ENCODE measurements at places on chromosomes 12 and 14. TPM values are rescaled to one million over a fixed set of nuclear protein-coding genes. Genes with fewer than 3 reads are reported as not detected.

GRCh38 chr14:58639842-58640484 is 2.2 kb downstream of the DACT1 start:
- peaks cover 32% of the 10 kb centered on the region for H3K4me1 ChIP-seq
- no peak overlapping the region for H3K4me3 ChIP-seq
- peaks cover 40% of the 10 kb centered on the region for H3K27me3 ChIP-seq
- no peaks in the 10 kb centered on the region for H3K36me3 ChIP-seq
- H3K27ac ChIP-seq: no peak overlapping the region

- peaks cover 22% of the 10 kb centered on the region for H3K36me3 ChIP-seq
- no peak overlapping the region for H3K4me3 ChIP-seq
- H3K4me1 ChIP-seq: no peaks in the 10 kb centered on the region
- DNase-seq: no peak
- H3K27me3 ChIP-seq: no peaks in the 10 kb centered on the region
Observed at GRCh38 chr12:103799857-103800771, 40.9 kb downstream of the NT5DC3 start.

DNA sequence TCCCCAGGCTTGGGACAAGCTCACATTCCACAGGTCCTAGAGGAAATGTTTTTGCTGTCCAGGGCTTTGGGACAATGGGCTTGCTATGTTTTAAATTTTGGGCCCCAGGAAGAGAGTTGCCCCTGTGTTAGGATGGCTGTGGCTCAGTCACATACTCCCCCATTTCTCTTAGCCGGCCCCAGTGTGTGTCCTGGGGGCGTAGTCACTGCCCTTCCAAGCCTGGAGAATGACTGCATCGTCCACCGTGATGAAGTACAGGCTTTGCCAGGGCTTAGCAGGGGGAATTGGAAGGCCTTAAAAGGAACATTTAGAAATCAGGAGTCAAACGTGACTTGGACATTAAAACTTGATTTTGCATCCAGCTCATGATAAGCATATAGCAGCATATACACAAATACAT is 293.6 kb downstream of the CACNA1C start:
- no peaks in the 10 kb centered on the region for H3K36me3 ChIP-seq
- H3K4me3 ChIP-seq: no peak overlapping the region
- no peaks in the 10 kb centered on the region for H3K27me3 ChIP-seq
- H3K4me1 ChIP-seq: no peaks in the 10 kb centered on the region
- no peak overlapping the region for H3K27ac ChIP-seq

GRCh38 chr12:97559267-97559666 is 96.7 kb downstream of the RMST start:
- H3K27me3 ChIP-seq: no peaks in the 10 kb centered on the region
- DNase-seq: no peak
- H3K4me3 ChIP-seq: no peak overlapping the region
- H3K27ac ChIP-seq: no peak overlapping the region

- no peaks in the 10 kb centered on the region for H3K27me3 ChIP-seq
- H3K4me1 ChIP-seq: peaks cover 56% of the 10 kb centered on the region
- H3K27ac ChIP-seq: no peak overlapping the region
- no peak for DNase-seq
Observed at GRCh38 chr12:51388846-51389245, 2.4 kb downstream of the GALNT6 start.

DNA sequence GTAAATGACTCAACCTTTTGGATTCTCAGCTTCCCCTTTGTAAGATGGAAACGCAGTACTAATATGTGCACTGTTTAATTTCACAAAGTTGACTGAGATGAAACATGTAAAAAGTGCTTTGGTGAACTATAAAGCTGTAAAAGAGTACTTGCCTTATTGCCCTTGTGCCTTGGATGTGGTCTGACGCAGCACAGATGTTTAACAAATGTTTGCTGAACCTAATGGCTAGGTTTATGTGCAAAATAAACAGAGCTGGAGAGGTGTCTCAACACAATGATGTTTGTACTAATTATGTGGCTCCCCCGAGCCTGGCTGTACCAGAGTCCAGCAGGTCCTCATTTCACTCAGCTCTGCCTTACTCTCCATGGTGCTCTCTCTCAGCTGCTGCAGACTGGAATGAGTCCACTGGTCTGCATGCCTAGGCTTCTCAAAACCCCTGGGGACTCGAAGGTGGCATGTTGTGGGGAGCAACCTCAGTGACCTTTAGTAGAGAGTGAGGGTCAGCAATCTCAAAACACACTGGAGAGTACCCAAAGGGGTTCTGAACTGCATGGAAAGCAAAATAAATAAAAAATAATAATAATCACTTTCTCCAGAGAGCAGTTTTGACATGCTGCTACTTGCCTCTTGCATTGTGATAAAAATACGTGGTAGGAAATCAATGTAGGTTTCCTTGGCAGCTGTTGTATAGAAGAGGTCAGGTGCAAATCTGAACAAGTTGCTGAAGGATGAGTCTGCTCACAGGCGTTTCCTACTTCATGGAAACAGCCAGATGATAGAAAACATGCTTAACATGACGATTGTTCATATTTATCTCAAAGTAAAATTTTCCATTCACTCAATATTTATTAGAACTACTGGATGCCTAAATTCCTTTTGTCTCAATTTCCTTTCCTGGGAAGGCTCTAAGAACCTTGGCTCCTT is 8.5 kb upstream of the AMIGO2 start:
- peaks cover 9% of the 10 kb centered on the region for H3K36me3 ChIP-seq
- no peak for DNase-seq
- H3K27me3 ChIP-seq: no peaks in the 10 kb centered on the region
- no peak overlapping the region for H3K27ac ChIP-seq
- H3K4me3 ChIP-seq: no peak overlapping the region

DNA sequence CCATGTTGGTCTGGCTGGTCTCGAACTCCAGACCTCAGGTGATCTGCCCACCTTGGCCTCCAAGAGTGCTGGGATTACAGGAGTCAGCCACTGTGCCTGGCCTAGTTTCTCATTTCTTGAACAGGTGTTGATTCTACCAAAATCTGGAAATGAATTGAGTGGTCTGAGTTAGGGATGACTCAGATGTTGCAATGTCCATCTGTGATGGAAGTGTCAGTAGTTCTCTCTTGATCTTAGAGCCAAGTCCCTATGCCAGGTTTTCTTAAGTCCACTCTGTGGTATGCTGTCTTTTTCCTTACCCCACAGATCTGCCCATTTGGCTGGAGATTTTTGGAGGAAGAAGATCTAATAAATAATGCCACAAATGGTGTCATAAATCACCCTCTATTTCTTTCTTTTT is 12.6 kb downstream of the SNAPC1 start:
- peaks cover 47% of the 10 kb centered on the region for H3K36me3 ChIP-seq
- H3K4me3 ChIP-seq: no peak overlapping the region
- H3K27ac ChIP-seq: no peak overlapping the region
- peaks cover 22% of the 10 kb centered on the region for H3K4me1 ChIP-seq
- DNase-seq: no peak

DNA sequence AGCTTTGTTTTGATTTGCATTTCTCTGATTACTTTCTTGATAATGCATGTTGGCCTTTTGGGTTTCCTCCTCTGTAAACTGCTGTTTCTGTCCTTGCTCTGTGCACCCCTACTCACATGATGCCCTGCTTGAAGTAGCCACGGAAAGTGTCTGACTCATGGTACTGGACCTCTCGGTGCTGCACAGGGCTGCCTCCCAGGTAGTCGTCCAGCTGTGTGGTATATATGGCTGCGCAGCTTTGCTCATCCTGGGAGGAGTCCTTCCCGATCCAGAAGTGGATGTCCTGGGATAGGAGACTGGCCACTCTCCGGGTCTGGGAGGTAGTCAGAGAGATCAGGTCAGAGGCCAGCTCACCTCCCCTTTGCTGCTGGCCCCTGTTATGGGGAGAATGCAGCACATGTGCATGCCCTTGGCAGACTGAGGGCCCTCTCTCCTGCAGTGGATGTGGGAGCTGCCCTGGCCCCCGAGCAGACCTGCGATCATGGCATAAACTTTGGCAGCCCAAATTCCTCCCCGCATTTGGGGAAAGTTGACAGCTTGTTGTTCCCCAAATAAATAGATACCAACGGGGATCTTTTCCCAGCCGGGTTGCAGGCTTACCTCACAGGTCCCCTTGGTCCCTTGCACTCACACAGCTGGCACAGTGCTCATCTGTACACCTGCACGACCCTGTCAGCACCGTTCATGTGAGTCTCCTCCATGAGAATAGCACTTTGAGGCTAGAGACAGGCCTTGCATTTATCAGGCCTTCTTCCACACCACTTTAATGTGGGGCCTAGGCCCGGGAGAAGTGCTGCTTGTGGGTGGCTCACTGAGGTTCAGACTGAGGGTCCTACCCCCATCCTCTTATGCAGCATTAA is 5.2 kb downstream of the AVIL start:
- H3K4me1 ChIP-seq: no peaks in the 10 kb centered on the region
- no peak overlapping the region for H3K4me3 ChIP-seq
- DNase-seq: no peak
- no peaks in the 10 kb centered on the region for H3K36me3 ChIP-seq
- H3K27me3 ChIP-seq: no peaks in the 10 kb centered on the region
- no peak overlapping the region for H3K27ac ChIP-seq

DNA sequence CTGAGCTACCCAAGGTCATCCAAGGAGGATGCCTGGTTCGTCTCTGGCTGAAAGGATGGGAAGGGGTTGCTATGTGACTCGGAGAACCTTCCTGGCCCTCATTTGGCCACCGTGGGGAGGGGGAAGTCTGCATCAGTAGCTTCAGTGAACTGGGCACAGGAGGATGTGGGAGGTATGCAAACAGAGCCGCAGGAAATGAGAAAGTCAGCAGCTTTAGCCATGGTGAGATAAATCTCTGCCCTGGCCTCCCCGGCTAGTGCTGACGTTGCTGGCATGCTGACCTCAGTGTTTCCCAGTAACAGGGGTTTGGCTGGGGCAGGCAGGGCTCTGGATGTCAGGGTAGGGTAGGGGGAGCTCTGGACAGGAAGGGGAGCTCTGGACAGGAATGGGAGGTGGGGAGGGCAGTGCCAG is 2.3 kb upstream of the CEBPE start:
- no peaks in the 10 kb centered on the region for H3K27me3 ChIP-seq
- peak overlapping the region; percentile 29 for H3K27ac ChIP-seq
- H3K36me3 ChIP-seq: no peaks in the 10 kb centered on the region
- peak; percentile 18 for DNase-seq

DNA sequence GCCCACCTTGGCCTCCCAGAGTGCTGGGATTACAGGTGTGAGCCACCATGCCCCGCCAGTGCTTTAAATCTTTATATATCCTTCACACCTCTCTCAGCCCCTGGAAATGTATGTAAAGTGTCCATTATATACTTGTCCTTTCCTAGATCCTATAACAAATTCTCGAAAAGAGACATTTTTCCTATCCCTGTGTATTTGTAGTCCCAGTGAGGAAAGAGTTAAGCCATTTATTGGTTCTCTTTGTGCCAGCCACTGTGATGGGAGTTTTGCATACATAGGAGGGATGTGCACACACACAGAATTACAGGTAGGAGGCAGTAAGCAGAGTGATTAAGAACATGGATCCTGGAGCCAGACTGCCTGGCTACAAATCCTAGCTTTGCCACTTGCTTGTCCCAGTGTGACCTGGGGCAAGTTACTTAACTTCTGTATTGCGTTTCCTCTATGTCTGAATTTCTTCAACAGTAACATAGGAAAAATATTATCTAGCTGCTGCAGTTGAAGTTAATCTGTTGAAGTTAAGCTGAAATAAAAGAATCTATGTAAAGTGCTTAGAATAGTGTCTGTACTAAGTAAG is 2.1 kb upstream of the RABGGTA start:
- H3K27me3 ChIP-seq: no peaks in the 10 kb centered on the region
- peak overlapping the region; percentile 36 for H3K4me3 ChIP-seq
- H3K4me1 ChIP-seq: peaks cover 58% of the 10 kb centered on the region
- no peak for DNase-seq
- peak overlapping the region; percentile 89 for H3K27ac ChIP-seq

- DNase-seq: peak; percentile 24
- no peaks in the 10 kb centered on the region for H3K4me1 ChIP-seq
- H3K27ac ChIP-seq: no peak overlapping the region
- H3K27me3 ChIP-seq: peaks cover 4% of the 10 kb centered on the region
Observed at GRCh38 chr12:54701940-54702592, 53.9 kb upstream of the DCD start.

- no peak overlapping the region for H3K4me3 ChIP-seq
- H3K36me3 ChIP-seq: no peaks in the 10 kb centered on the region
Observed at GRCh38 chr12:14629832-14630710, 62.4 kb upstream of the PLBD1 start.

- H3K4me3 ChIP-seq: peak overlapping the region; percentile 76
- peaks cover 7% of the 10 kb centered on the region for H3K27me3 ChIP-seq
- H3K27ac ChIP-seq: no peak overlapping the region
Observed at GRCh38 chr14:23057757-23058653, 685 bp upstream of the CDH24 start.

DNA sequence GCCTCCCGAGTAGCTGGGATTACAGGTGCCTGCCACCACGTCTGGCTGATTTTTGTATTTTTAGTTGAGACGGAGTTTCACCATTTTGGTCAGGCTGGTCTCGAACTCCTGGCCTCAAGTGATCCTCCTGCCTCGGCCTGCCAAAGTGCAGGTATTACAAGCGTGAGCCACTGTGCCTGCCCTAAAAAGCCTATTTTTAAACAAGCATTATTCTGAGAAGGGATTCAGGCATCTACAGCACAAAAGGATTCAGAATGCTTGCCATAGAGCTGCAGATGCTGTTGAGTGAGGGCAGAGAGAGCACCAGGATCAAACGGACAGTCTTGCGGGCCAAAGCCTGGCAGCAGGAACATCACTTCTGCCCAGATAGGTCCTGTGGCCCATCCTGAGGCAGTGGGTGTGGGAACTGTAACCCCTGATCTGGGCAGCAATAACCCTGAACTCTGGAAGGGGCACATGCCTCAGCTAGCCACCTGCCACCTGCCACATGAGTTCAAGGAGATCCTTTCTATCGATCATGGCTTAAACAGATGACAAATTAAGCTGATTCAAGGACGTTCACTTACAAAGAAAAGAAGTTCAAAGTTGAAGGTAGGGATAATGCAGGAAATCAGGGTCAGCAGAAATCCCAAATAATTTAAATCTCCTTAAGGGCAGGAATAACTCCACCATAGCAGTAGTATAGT is 16.8 kb upstream of the SNX6 start:
- H3K4me3 ChIP-seq: no peak overlapping the region
- no peaks in the 10 kb centered on the region for H3K36me3 ChIP-seq
- DNase-seq: no peak
- no peak overlapping the region for H3K27ac ChIP-seq
- no peaks in the 10 kb centered on the region for H3K4me1 ChIP-seq
- H3K27me3 ChIP-seq: no peaks in the 10 kb centered on the region

DNA sequence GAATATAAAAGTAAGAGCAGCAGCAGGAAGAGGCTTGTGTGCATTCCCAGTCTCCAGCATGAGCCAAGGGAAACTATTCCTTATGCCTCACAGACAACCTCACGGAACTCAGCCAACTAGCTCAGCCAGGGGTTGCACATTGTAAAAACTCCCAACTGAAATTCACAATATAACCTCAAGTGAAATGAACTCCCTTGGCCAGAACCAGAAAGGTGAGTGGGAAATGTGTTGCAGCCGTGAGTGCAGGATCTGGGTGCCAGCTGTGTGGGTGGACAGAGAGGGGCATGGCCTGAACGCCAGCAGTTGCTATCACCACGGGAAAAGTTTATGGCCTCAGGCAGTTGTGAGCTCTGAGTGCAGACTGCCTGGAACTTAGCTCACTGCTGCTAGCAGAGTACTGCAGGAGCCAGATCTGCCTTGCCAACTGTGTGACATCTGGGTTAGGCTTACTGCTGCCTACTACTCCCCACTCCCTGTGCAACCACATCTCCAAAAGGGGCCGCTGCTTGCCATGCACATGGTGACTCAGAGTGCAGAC is 2.3 kb upstream of the CLEC1A start:
- no peak overlapping the region for H3K27ac ChIP-seq
- no peaks in the 10 kb centered on the region for H3K36me3 ChIP-seq

ARHGEF25 gene
- 1.1 TPM for total RNA-seq

SLC2A13 gene
- 9.0 TPM for total RNA-seq

RAPGEF3 gene
- total RNA-seq: 0.56 TPM

RASAL1 gene
- total RNA-seq: 12.4 TPM

DENR gene
- 56.3 TPM for total RNA-seq

KRT6C gene
- total RNA-seq: not detected

OTX2 gene
- not detected for total RNA-seq

GLT8D2 gene
- total RNA-seq: not detected

C2CD5 gene
- 34.1 TPM for total RNA-seq

KRT8 gene
- 0.40 TPM for total RNA-seq

SPTB gene
- 0.07 TPM for total RNA-seq
